KBM-7 (cell line): ENCODE measurements at places on chromosomes 12 and 14.

DNA sequence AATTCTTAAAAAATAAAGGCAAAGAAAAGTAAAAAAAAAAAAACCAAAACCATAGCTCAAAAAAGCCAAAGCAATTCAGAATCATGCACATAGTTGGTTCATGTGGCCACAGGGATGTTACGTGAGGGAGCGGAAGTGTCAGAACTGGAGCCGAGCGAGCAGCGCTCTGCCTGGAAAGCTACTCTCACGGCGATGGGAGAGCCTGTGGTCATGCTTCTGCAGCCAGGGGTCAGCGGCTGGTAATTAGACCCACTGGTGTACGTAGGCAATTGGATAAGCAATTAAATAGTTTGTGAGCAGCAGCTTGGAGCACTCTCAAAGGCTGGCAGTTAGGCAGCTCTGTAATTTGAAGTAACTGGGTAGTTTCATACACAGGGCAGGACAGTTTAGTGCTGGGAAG, 58.1 kb downstream of the TRHDE start:
- no peak for DNase-seq

- DNase-seq = no peak
These were observed 10.2 kb downstream of the RFLNA start for GRCh38 chr12:124305136-124305535.

- peak; percentile 80 for DNase-seq
These were observed 11.8 kb upstream of the OR6S1 start for GRCh38 chr14:20652996-20653975.

DNA sequence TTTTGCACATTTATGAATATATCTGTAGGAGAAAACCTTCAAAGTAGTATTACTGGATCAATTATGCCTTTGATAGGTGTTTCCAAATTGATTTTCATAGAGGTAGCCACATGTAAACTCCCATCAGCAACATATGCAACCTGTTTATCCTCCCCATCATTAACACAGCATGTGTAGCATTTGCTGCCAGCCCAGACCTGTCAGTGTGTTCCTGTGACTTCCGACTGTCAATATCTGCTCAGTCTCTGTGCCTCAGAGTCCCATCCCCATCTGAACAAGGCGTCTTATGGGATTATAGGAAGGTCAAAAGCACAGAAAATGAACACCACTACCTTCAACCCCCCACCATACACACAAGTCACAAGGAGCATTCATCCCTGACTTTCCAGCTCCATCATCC, 9.5 kb upstream of the CAPRIN2 start:
- DNase-seq = no peak

DNA sequence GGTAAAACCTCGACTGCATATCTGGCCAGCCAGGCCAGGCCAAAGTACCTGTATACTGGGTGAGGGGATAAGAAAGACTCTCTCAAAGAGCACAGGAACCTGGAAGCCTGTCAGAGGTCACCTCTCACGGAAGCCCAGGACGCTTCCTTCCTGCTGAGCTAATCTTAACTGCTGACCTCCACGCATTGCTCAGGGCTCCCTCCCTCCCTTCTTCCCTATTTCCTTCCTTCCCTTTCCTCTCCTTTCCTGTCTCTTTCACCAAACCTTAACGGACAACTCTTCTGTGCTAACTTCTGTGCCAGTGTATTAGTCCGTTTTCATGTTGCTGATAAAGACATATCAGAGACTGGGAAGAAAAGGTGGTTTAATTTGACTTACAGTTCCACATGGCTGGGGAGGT, 14.8 kb upstream of the RNASE10 start:
- peak; percentile 28 for DNase-seq

- DNase-seq = no peak
These were observed 62.4 kb upstream of the TBPL2 start for GRCh38 chr14:55502746-55503284.

GRCh38 chr12:4356041-4356327, 23.5 kb downstream of the FGF23 start:
- peak; percentile 92 for DNase-seq

- DNase-seq = no peak
These were observed 26.4 kb upstream of the VDR start for GRCh38 chr12:47931187-47931586.

DNA sequence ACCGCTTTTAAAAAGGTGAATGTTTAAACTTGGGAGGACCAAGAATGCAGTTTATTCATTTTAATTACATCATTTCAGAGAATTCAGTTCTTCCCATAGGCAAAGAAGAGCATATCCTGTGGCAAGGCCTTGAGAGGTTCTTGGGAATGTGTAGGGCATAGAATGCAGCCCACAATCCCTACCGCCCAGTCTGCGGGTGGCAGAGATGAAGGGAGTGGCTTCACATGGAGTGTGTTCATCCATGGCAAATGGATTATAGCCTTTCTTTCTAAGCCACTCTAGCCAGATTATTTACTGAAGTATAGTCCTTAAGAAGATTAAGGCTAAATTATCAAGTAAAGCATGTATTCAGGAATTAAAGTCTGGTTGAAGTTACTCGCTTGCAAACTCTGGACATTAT, 97.4 kb downstream of the TSPAN8 start:
- no peak for DNase-seq

DNA sequence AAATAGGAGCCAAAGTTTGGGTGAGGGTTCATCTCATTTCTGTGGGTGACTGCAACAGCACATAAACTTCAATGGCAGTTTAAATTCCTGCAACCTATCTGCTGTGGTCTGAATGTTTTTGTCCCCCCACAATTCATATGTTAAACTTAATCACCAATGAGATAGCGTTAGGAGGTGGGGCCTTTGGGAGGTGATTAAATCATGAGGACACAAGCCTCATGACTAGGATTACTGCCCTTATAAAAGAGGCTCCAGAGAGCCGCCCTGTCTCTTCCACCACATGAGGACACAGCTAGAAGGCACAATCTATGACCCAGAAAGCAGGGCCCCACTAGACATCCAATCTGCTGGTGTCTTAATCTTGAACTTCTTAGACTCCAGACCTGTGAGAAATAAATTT, 3.8 kb upstream of the CCDC91 start:
- DNase-seq = no peak

- peak; percentile 22 for DNase-seq
These were observed 33.5 kb downstream of the MAP1LC3B2 start for GRCh38 chr12:116592731-116593130.

DNA sequence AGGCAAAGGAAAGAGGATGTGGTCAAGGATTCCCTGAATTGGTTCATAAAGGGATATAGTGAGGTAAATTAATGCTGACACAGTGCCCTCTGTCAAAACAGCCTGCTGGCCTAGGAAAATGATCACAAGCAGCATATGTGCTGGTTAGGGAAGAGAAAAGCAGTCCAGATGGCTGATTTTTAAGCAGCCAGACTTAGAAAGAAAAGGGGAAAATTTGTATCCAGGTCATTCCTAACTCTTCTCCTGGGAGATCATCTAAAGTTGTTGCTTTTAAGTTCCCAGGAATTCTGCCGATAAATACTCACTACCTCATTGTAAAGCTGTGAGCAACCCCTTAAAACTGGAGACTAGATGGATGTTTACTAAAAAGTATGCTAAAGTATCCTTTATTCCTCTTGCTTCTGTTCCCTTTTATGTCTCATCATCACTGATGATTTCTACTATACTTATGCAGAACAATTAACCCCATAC, 46.4 kb upstream of the CNOT2 start:
- DNase-seq = peak; percentile 16

DNA sequence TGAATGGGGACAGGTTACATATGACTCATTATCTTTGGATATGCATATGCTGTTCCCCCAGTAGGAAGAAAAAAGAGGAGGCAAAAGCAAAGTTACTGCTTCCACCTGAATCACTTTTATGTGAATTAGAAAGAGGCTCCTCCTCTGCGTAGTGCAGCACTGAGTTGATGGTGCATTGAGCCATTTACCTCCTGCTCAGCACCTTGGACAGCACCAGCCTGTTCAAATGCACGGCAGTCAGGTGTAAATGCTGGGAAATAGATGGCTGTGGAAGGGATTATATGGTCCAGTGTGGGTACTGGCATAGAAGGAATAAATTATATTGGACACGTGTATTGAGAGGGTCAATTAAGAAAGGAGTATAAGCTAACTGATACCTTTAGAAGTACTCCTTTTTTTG, 541.9 kb upstream of the SEL1L start:
- DNase-seq = peak; percentile 21

GRCh38 chr12:111773801-111774551, 7.2 kb downstream of the ALDH2 start:
- DNase-seq = no peak

- no peak for DNase-seq
These were observed 14.0 kb upstream of the KLRD1 start for GRCh38 chr12:10293570-10294227.

DNA sequence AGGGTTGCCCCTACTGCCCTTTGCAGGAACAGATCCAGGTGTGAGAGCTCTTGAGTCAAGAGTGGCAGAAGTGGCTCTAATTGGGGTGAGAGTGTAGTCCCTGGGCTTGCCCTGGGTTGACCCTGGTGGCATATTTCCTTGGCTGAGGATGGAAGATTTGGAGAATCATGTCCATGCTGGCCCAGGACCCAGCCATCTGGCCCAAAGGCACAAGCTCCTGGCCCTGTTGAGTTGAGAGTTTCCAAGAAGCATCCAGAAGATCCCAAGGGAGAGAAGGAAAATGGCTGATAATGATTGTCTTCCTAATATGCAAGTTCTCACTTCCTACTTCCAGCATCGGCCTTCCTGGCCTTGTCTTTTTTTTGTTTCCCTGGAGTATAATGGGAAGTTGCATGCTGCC, 55.5 kb upstream of the SRSF5 start:
- DNase-seq = no peak

DNA sequence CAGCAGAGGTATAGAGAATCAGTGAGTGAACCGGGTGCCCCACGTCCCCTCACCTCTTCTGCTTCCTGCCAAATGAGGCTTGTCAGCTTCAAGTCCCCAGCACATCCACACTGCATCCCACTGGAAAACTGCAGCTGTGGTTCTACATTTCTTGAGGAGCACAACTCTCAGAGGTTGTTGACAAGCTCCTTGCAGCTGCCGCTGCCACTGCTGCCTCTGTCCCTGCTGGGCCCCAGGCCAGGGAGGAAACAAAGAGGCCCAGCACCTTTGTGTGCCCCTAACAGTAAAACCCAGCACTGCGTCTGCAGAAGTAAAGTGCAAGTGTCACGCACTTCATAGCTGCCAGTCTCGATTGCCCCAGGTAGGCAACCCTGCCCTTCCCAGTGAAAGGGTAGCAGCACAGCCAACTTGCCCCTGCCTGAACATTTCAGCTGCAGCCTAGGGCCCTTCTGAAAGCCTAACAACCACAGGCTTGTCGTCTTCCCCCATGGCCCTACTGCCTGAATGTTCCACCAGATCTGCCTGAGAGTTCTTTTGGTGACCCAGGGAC, 1162.1 kb upstream of the USP15 start:
- DNase-seq = no peak

DNA sequence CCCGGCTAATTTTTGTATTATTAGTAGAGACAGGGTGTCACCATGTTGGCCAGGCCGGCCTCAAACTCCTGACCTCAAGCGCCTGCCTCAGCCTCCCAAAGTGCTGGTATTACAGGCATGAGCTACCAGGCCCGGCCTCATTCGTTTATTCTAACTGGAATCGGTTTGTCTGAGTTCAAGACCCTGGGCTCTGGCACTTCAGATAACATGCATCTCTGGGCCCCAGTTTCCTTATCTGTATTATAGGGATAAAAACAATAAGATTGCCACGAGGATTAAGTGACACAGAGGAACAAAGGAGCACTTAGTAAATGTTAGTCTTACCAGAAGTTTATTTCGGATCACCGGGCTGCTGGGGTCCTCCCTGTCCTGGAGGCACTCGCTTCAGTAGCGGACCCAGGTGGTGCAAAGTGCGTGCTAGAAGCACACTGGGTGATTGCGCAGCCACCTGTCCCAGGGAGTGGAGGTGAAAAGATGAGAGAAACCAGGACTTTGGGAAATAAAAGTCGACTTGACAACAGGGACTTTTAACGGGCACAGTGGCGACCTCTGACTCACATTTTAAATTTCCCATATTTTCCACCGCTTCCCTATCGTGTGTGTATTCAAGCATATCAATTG, 37.5 kb downstream of the ACACB start:
- peak; percentile 40 for DNase-seq

DNA sequence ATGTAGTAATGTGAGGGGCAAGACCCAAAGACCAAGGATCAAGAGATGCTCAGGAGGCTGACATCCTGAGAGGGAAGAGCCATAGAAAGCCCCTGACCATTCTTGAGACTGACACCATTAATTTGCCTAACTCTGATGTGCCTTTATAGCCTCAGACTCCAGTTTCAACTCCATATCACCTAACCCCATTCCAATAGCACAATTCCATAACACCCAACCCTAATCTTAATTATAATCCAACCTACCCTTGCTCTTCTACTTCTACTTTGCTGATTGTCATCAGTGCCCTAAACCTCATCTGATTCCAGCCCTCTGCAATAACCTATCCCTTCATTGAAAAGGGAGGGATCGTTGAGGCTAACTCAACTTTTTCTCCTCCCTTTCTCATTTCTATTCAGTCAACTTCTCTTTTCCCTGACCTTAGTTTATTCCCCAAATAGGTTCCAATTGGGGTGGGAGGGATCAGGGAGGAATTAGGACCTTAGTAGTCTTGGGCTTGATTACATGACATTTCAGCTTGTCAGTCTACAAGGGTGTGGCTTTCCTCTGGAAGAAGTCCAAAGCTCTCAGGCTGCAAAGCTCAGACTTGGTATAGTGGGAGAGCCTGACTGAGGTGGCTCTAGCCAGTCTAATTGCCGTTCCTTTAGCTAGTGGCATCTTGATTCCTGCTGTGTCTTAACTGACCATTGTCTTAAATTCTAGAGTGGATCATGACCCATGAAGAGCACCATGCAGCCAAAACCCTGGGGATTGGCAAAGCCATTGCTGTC, 3.1 kb downstream of the PFKM start:
- DNase-seq = no peak

GRCh38 chr12:12474471-12474928, 88.2 kb downstream of the DUSP16 start:
- DNase-seq = no peak

GRCh38 chr12:93348575-93349435, 28.9 kb upstream of the NUDT4 start:
- DNase-seq = no peak

- no peak for DNase-seq
These were observed 238.4 kb upstream of the USP15 start for GRCh38 chr12:62021808-62022207.

- DNase-seq = no peak
These were observed 140.6 kb downstream of the PDE3A start for GRCh38 chr12:20508962-20509361.

DNA sequence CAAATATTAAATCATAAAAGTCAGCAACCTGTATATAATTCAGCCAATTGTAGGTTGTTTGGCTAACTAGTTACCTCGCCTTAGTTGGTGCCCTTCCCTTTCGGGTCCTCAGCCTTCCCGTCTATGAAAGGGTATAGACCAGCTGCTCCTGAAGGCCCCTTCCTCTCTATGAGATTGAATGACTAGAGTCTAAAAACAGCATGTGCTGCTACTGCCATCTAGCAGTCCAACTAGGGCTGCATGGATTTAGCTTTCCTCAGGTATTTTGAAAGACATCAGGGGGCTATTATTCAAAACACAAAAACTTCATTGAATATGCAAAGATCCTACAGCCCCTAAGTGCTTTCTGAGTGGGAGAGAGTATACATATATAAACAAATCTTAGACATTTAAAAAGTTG, 37.0 kb upstream of the TMEM263 start:
- peak; percentile 31 for DNase-seq

- DNase-seq = no peak
These were observed 728.8 kb downstream of the RPS29 start for GRCh38 chr14:48857366-48857765.

- DNase-seq = no peak
These were observed 73.4 kb downstream of the SPTB start for GRCh38 chr14:64806202-64806861.
